Activated CD4-positive, alpha-beta T cell treated with anti-CD3 and anti-CD28 coated beads for 1 hour (primary cell): ENCODE measurements at places on chromosomes 5 and 9.

- no peak for DNase-seq
Observed at GRCh38 chr5:72183101-72183520, 75.8 kb downstream of the MAP1B start.

DNA sequence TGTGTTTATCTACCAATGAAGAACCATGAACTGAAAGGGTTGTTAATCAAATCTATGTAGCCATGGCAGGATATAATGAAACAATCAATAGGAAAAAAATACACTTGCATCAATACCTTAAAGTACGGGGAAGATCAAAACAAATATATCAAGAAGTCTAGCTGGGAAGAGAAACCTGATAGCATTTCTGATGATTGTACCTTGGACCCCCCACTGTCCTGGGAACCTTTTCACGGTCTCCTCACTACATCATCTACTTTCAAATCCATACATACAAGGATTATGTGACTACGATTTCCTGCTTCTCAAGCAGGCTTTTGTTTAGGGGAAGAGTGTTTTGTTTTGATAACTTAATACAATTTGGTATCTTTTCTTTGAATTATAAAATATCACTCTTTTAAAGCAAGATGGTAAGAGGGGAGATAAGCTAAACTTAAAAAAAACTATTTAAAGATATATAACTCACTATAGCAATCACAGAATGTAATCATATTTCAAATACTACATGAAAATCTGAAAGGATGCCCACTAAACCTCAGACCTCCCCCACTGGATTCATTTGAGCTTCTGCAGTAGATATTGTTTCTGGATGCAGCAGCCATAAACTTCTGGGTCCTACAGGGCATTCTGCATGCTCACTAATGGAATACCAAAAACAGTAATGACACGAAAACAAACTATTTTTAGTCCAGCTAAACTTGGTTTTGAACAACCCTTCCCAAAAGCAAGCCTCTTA is 8.0 kb downstream of the EBF1 start:
- no peak for DNase-seq

DNA sequence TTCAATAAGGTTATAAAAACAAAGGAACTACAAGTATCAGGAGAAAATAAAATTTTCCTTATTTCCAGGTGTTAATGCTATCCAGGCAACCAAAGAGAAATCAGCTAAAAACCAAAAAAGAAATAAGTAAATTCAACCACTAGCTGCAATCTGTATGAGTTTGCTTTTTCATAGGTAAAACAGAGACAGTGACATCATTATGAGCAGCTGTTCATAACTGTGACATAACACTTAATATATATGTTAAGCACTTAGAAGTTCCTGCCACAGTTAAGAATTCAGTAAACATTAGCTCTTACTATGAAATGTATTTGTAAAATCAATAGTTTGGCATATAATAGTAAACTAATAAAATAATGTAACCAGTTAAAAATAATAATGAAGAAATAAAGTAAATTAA is 20.9 kb downstream of the P4HA2 start:
- DNase-seq = no peak

DNA sequence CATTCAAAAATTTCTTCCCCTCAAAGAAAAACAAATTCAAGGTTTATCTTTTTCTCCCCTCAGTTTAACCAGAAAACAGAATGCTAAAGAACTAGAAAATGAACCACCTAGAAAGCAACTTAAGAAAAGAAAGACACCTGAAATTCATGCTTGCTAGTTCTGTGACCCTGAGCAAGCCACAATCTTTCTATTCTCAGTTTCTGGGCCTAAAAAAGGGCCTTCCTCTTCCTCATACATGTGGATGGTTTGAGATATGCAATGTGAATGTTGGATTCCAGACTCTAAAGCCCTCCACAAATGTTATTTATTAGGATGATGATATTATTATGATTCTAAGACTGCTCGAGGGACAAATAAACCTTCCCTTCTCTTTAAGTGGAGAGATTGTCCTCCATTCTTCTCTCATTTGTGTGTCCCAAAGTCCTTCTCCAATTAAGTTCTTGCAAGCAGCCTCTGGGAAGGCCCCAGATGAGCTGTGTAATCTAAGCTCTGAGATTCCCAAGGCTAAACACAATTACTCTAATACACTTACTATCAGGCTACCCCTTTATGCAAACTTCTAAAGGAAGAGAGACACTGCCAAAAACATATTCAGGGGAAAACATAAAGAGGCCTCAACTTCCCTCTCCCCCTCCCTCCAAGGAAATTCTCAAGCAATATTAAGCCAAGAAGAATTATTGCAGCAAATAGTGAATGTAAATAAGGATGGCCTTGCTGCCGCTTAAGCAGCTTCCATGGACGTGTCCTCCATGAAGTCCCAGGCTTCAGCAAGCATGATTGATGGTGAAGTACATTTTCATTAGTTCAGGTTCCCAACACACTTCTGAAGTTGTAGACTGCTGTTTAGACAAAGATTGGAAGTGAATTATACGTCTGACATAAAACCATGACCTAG is 80.2 kb downstream of the PRKACG start:
- DNase-seq = no peak

DNA sequence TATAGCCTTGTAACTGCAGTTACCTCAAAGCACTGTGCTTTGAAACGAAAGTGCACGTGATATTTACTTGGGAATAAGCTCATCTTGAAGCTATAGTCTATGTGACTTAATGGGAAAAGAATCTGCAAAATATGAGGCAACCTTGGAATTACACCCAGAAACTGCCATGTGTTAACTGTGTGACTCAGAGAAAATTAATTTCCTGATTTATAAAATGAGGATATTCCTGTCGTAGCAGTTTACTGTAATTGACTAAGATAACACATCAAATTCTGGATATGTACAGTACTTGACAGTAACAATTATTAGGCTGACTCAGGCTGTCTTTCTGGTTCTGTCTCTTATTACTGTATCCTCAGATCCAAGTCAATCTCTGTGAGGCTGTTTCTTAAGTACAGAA is 1079.9 kb upstream of the ACO1 start:
- no peak for DNase-seq
